ENCODE measurements at places on chromosomes 4 and X.

- DNase-seq = no peak
Observed at GRCh38 chr4:153345012-153345981, 809 bp downstream of the MND1 start.

DNA sequence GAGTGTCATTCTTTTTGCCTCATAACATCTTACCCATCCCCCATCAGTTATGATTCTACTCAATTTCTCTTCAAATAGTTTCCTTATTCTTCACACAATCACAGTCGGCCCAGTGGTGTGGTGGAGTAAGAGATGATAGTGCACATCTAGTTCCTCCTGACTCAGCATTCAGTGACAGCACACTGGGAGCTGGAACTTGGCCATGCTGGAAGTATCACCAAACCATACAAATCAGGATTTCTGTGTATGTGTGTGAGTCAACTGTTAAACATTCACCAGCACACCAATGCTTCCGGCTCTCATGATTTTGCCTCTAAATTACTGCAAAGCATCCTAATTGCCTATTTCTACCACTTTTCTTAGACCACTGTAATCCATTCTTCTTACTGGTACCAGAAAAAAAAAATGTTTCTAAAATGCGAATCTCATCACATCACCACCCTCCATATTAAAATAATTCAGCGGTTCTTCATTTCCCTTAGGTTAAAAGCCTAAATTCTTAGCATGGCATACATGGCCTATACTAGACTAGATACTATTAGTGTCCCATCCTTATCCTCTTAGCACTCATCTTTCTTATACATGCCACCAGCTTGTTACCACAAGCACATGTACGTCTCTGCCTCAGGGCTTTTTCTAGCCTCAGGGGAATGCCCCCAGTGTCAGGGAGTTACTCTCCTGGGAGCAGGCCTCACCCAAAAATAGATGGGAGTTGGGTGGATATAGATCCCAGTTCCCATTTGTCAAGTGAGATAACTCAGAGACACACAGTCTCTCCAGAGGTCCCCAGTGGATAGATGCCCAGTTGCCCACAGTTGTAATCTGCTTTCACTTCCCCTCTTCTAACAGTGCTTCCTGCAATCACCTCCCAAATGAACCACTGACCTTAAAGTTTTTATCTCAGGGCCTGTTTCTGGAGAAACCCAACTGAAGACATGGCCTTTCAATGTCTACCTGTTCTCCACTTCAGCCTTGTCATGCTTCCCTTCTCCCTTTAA is 49.2 kb upstream of the DDX53 start:
- DNase-seq = peak; percentile 6

GRCh38 chrX:16063921-16064320 is 59.4 kb upstream of the GRPR start:
- no peak for DNase-seq

GRCh38 chrX:115616943-115617563 is 56.1 kb downstream of the PLS3 start:
- DNase-seq = peak; percentile 1

DNA sequence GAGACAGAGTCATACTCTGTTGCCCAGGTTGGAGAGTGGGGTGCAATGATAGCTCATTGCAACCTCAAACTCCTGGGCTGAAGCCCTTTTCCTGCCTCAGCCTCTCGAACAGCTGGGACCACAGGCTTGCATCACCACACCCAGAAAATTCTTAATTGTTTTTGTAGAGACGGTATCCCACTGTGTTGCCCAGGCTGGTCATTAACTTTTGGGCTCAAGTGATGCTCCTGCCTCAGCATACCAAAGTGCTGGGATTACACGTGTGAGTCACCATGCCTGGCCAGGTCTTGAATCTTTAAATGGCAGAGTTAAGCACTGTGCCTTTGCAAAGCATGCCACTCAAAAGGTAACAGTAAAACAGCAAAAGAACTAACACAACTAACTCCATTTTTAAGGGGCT is 28.6 kb upstream of the BBS12 start:
- no peak for DNase-seq

DNA sequence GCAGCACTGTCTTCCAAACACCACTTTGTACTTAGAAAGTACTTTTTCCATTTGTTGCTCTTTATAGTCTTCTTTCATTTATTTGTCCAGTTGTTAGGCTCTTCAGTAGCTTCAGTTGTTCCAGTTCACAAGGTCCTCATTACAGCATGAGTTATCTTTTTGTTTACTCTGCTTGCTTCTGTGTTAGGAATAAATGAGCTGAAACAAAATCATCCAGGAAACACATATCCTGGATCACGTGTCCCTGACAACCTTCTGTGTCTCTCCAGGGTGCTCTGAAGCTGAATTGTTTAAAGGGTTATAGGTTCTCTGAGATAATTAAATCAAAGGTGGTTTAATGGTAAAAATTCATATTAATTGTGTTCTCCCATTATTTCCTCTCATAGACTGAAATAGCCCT is 19.9 kb upstream of the KLHL8 start:
- no peak for DNase-seq

DNA sequence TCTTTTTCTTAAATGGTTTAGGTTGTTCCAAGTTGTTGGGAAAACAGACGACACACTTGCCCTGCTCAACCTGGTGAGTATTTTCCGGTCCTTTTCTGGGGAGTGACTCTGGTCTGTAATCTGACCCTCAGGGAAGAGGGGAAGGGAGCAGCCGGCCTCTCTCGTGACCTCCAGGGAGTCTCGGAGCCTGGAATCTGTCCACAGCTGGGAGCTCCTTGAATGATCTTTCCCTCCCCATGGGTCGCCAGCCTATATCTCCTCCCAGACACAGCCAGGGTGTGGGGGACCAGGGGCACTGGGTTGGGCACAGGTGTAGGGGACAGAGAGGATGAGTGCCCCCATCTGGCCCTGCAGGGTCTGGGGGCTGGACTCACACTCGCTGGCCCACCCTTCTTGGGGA is 18.9 kb downstream of the TMEM175 start:
- no peak for DNase-seq

DNA sequence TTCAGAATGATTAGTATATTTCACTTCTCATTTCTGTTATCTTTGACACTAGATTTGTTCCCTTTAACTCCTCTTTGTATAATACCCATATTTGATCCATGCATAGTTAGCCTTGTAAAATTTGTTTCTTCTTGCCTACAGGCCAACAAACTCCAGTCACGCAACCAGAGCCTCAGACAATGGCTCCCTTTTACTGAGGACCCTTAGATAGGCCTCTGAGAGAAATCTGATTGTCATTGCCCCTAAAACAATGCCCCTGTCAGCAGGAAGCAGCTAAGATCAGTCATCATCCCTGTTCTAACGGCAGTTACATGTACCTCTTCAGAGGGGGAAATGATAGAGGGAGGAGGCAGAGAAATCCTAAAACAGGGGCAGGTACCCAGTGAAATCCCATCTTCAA is 190.6 kb upstream of the TENT5D start:
- no peak for DNase-seq

Data from T1000 (cell line).